Endothelial cell (in vitro differentiated cells): ENCODE measurements at places on chromosomes 1 and 21.

- no peaks in the 10 kb centered on the region for H3K36me3 ChIP-seq
- DNase-seq, result no peak
- H3K4me1 ChIP-seq, result peaks cover 48% of the 10 kb centered on the region
- H3K4me3 ChIP-seq, result peak overlapping the region; percentile 84
- peaks cover 7% of the 10 kb centered on the region for H3K27me3 ChIP-seq
Measured at GRCh38 chr1:203327684-203328457, 22.6 kb downstream of the BTG2 start.

GRCh38 chr21:38505654-38506523 is 7.6 kb upstream of the ERG start:
- H3K36me3 ChIP-seq, result no peaks in the 10 kb centered on the region
- peaks cover 44% of the 10 kb centered on the region for H3K4me1 ChIP-seq
- peaks cover 3% of the 10 kb centered on the region for H3K27me3 ChIP-seq

GRCh38 chr1:193060406-193060805 is 994 bp downstream of the RO60 start:
- DNase-seq, result no peak
- H3K4me3 ChIP-seq, result peak overlapping the region; percentile 100
- peaks cover 44% of the 10 kb centered on the region for H3K4me1 ChIP-seq
- peaks cover 20% of the 10 kb centered on the region for H3K36me3 ChIP-seq

DNA sequence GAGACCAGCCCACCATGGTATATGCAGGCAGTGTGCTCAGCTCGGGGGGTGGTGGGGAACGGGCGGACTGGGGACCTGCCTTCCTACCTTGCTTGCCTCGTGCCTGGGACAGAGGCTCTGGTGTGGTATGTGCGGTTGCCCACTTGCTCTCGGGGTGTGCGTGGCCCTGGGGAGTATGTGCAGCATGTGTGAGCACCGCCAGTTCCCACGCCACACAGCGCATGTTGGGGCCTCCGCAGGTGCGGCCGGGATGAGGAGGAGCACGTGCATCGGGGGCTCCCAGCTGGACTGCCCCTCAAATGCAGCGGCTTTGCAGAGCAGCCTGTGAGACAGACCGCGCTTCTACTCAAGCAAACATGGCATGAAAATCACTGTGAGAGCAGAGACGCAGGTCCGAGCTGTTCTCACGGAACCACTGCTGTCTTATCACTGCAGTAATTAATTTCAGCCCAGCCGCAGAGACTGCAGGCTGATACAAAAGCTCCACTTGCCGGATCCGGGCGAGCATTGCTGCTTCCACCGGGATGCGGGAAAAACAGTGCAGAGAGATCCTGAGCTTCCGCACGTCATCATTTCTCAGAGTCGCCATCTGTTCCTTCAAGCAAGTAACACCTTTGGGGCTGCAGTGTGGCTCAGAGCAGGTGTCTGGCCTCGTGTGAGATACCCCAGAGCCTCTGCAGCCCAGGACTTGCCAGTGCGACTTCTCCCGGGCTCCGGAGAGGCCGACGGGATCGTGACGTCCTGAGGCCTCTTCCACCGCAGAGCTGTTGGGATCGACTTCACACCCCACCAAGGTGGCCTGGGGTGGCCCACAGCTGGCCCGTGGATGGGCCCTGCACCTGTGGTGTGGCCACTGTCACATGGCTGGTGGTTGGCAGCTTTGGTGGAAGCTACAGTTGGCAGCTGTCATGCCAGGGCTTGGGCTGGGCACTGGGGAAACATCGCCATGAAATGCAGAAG is 92.6 kb upstream of the ACTRT2 start:
- no peak overlapping the region for H3K4me3 ChIP-seq
- no peaks in the 10 kb centered on the region for H3K36me3 ChIP-seq
- DNase-seq, result no peak
- H3K27me3 ChIP-seq, result peaks cover 3% of the 10 kb centered on the region
- no peaks in the 10 kb centered on the region for H3K4me1 ChIP-seq
- H3K27ac ChIP-seq, result no peak overlapping the region

DNA sequence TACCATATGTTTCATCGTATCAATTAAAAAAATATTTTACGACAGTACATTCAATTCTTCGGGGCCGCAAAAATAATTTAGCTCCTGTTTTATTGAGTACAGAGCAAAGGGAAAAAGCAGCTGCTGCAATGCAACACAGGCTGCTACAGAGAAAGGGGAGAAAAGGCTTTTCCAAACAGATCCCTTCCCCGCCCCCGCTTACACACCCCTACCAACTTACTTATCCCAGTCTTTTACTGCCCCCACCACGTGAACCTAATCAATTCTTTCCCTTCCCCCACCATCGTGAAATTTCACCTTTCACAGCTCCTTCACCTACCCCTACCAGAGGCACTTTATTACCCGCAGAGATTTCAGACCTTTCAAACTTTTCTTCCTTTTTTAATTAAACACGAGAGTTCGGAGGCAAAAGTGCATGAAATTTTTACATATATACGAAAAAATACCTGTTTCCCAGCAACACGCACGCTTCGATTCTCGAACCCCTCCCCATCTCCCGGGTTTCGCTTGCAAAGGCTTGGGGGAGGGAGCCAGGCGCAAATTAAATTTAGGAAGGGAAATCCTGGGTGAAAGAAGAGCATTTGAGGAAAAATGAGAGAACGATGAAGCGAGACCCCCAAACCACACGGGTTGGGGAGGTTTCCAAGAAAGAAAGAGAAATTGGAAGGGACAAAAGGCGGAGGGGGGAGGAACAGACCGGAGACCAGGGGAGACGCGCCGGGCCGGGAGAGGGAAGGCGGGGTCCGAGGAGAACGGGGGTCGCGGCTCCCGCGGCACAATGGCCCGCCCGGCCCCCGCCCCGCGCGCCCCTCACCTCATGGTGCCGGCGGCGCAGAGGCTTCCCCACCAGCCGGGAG is 823 bp downstream of the ENAH start:
- H3K27ac ChIP-seq, result peak overlapping the region; percentile 88
- peaks cover 10% of the 10 kb centered on the region for H3K27me3 ChIP-seq
- no peak for DNase-seq

GRCh38 chr1:30087465-30087864 is 635.9 kb downstream of the MATN1 start:
- H3K4me3 ChIP-seq, result no peak overlapping the region
- DNase-seq, result peak; percentile 41
- H3K27ac ChIP-seq, result no peak overlapping the region
- H3K36me3 ChIP-seq, result peaks cover 9% of the 10 kb centered on the region
- H3K4me1 ChIP-seq, result peaks cover 8% of the 10 kb centered on the region

GRCh38 chr21:35895598-35895997 is 164.7 kb downstream of the SETD4 start:
- H3K36me3 ChIP-seq, result no peaks in the 10 kb centered on the region
- no peak for DNase-seq
- H3K27ac ChIP-seq, result no peak overlapping the region
- H3K4me1 ChIP-seq, result no peaks in the 10 kb centered on the region
- H3K4me3 ChIP-seq, result no peak overlapping the region

GRCh38 chr1:204697893-204698292 is 12.4 kb upstream of the LRRN2 start:
- no peak for DNase-seq
- no peak overlapping the region for H3K27ac ChIP-seq
- peaks cover 4% of the 10 kb centered on the region for H3K27me3 ChIP-seq

DNA sequence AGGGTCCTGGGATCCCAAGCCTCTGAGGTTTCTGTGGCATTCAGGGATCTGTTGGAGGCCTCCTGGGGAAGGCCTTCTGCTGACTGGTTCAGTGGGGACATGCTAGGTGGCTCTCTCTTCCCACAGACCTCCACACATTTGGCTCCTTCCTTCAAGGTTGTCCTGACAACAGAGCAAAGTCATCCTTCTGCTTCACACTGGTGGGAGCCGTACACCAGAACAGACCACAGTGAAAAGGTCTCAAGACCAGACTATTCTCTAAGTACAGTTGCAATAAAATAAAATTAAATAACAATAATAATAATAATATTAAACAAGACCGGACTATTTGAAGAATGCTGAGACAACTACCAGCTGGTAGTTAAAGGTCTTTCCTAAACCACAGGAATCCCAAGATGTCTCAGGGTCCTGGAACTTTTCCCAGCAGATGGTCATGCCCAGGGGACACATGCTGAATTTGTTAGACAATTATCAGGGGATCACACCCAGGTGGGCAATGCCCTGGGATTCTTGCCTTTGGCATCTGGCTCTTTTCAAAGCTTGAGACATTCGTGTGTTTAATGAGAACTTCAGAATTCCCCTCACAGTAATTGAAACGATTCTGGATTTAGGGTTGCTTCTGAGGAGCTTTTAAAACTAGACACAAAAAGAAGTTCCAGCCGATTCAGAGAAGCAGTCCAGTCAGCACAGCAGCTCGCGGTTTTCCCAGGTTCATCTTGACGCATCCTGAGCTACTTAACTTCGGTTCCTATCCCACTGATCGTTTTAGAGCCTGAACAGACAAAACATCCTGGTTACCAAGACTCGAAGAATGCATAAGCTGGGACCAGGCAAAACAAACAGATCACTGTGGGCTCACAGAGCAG is 22.9 kb downstream of the HTR1D start:
- H3K36me3 ChIP-seq, result no peaks in the 10 kb centered on the region
- H3K27me3 ChIP-seq, result no peaks in the 10 kb centered on the region
- no peak for DNase-seq
- peak overlapping the region; percentile 32 for H3K27ac ChIP-seq

- peaks cover 9% of the 10 kb centered on the region for H3K4me1 ChIP-seq
- H3K27ac ChIP-seq, result no peak overlapping the region
- DNase-seq, result no peak
- no peaks in the 10 kb centered on the region for H3K36me3 ChIP-seq
Measured at GRCh38 chr1:97919585-97920261, 1.1 kb downstream of the DPYD start.

- no peak for DNase-seq
- no peak overlapping the region for H3K27ac ChIP-seq
- peaks cover 24% of the 10 kb centered on the region for H3K4me1 ChIP-seq
- no peaks in the 10 kb centered on the region for H3K36me3 ChIP-seq
Measured at GRCh38 chr1:212678456-212679410, 20.9 kb downstream of the BATF3 start.

GRCh38 chr1:242201090-242201489 is 202.2 kb upstream of the MAP1LC3C start:
- no peak overlapping the region for H3K4me3 ChIP-seq
- DNase-seq, result no peak
- H3K27me3 ChIP-seq, result no peaks in the 10 kb centered on the region
- H3K4me1 ChIP-seq, result no peaks in the 10 kb centered on the region
- no peaks in the 10 kb centered on the region for H3K36me3 ChIP-seq
- no peak overlapping the region for H3K27ac ChIP-seq

- no peak overlapping the region for H3K4me3 ChIP-seq
- H3K36me3 ChIP-seq, result no peaks in the 10 kb centered on the region
- H3K4me1 ChIP-seq, result no peaks in the 10 kb centered on the region
- no peaks in the 10 kb centered on the region for H3K27me3 ChIP-seq
- no peak overlapping the region for H3K27ac ChIP-seq
Measured at GRCh38 chr21:21436012-21436534, 437.9 kb downstream of the NCAM2 start.

DNA sequence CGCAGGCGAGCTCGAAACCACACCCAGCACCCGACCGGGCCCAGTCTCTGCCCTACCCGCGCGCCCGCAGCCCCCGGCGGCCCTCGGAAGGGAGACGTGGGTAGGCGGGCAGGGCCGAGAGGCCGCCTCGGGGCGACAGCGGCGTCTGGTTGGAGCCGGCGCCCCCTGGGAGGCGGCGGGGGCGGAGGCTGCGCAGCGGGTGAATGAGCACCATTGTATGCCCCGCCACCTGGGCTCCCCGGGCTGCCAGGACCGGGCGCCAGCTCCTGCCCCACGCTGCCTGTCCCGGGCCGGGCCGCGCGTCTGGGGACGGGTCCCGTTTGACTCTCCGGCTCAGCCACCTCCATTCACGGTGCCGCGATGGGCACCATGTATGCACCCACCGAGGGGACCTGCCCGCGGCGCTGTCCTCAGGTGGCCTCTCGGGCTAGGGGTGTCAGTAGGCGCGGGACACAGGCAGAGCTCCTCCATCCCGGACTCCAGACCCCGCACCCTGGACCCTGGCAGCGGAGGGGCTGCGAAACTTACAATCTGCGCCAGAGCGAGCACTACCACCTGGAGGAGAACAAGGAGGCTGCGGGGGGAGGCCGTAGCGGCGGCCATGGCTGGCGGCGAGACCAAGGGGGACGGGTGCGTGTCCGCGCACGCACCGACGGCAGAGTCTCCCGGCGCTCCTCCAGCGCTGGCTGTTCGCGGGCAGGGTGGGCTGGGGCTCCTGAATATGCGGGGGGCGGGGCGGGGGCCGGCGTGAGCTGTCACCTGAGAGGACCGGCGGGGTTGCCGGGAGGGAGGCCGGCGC is at the start of gene COL9A2:
COL9A2 (minus strand) TSS at position 692 of the 799 bp plus-strand sequence; CDS start at position 603, 89 bp downstream.
- peak within 1 kb of the TSS; percentile 80 for H3K4me3 ChIP-seq
- H3K27ac ChIP-seq, result peak within 1 kb of the TSS; percentile 50
- peak; percentile 36 for DNase-seq
- H3K4me1 ChIP-seq, result peaks cover 13% of the 10 kb centered on the region
- no peaks in the 10 kb centered on the region for H3K36me3 ChIP-seq
- peaks cover 14% of the 10 kb centered on the region for H3K27me3 ChIP-seq

GRCh38 chr1:113142791-113143190 is 69.8 kb downstream of the LRIG2 start:
- peaks cover 27% of the 10 kb centered on the region for H3K4me1 ChIP-seq
- no peak overlapping the region for H3K4me3 ChIP-seq
- H3K27ac ChIP-seq, result no peak overlapping the region
- H3K36me3 ChIP-seq, result no peaks in the 10 kb centered on the region
- peaks cover 5% of the 10 kb centered on the region for H3K27me3 ChIP-seq

DNA sequence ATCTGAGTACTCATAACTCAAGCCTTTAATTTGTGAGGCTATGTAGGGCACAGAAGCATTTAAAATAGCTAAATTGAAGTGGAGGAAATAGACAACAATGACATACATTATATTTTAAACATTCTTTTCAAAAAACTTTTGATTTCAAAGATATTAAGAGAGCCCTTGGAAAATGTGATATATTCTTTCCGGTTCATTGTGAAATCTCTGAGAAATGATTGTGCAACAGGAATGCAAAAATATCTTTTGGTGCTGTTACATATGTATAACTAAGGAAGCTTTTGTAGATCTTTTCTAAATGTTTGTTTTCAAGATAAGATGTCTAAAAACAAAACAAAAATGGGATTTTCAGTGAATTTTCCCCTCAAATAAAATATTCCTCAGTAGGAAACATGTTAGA is 185.2 kb downstream of the LEPR start:
- H3K27me3 ChIP-seq, result no peaks in the 10 kb centered on the region
- DNase-seq, result no peak
- H3K4me3 ChIP-seq, result no peak overlapping the region
- H3K27ac ChIP-seq, result no peak overlapping the region
- no peaks in the 10 kb centered on the region for H3K36me3 ChIP-seq
